Activated CD4-positive, alpha-beta memory T cell treated with anti-CD3 and anti-CD28 coated beads for 36 hours (primary cell): ENCODE measurements at places on chromosomes 4 and X. TPM values are rescaled to one million over a fixed set of nuclear protein-coding genes. Genes with fewer than 3 reads are reported as not detected.

- DNase-seq = no peak
Measured at GRCh38 chr4:624705-625590, at the start of gene PDE6B. Gene PDE6B, plus strand, starts transcription at chr4:625573. Its CDS starts 54 bp downstream, at chr4:625627.

ATP1B4 gene
- total RNA-seq = not detected

- peak; percentile 35 for DNase-seq
Measured at GRCh38 chrX:4547213-4547836, 833.9 kb upstream of the PRKX start.

- DNase-seq = no peak
Measured at GRCh38 chrX:39679497-39680157, 418.1 kb downstream of the BCOR start.

GPR50 gene
- not detected for total RNA-seq

DNA sequence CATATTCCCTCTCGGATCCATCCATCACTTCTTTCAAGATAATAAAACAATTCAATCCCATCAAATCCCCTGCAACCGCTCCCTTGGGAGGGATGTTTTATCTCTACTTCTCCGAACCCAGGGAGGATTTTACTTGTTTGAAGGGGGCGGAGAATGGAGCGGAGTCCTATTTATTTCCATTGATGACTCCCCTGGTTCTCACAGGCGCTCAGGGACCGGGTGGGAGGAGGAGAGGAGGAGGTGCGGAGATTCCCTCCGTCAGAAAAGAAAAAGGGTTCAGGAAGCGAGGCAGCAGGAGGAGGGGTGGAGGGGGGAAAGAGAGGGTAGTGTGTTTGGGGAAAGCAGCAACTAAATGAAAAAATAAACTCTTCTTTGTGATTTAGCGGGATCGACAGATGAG is 2.1 kb downstream of the NDNF start:
- no peak for DNase-seq

ARR3 gene
- not detected for total RNA-seq

ADH6 gene
- total RNA-seq = not detected

DNA sequence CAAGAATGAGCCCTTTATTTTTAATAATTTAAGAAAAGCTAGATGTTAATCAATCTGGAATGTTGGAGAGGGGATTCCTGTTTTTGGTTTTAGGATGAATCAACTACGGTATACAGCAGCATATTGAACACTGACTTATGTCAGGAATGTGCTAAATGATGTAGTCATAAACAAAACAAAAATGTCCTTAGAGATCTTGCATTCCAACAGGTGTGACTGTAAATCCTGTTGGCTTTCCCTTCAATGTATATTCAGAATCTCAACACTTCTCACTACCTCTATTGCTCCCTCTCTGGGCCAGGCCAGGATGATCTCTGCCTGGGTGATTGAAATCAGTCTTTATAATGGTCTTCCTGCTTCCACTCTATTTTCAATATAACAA is 37.8 kb upstream of the BDH2 start:
- DNase-seq = no peak

DNA sequence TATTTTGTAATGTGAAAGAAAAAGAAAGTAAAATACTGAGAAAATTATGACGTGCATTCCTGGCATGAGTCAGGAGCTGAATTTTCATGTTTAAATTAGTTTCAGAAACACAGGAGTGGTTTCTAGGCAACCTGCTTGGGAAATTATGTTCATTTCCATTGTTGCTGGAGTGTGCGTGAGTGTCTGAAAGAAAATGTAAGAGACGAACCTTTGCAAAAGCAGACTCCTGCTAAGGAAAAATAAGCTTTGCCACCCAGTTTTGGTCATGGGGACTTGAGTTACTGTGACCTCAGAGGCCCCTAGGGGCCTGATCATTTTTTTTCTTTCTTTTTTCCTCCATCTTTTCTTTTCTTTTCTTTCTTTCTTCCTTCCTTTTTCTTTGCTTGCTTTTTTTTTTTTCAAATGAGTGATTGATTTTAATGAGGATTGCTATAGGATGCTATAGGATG is 18.8 kb upstream of the CHRNA9 start:
- DNase-seq = peak; percentile 52

- no peak for DNase-seq
Measured at GRCh38 chr4:74653331-74654229, 140.7 kb downstream of the BTC start.

GRCh38 chr4:25142468-25142867 is 17.8 kb downstream of the SEPSECS start:
- no peak for DNase-seq

GRCh38 chr4:38091636-38092035 is 131.4 kb downstream of the PTTG2 start:
- DNase-seq = no peak

DNA sequence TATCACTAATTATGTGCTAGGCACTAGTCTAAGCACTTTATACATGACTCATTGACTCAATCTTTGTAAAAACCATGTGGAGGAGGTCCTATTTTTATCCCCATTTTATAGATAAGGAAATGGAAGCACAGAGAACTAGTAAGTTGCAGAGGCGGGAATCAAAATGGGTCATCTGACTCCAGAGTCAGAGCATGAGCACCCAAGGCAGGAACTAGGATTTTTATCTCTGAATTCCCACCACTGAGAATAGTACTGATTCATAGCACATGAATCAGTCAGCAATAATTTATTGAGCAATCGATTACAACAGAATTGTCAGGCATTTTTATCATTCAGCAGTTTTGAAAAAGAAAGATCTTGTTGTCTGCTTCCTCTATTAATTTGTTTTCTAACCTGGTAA is 19.3 kb downstream of the SCARB2 start:
- no peak for DNase-seq
